Stimulated activated CD8-positive, alpha-beta memory T cell treated with anti-CD3 and anti-CD28 coated beads, Interleukin-4, amount 100 ng/mL, for 4 hours (primary cell): ENCODE measurements at places on chromosomes 3 and 15.

DNA sequence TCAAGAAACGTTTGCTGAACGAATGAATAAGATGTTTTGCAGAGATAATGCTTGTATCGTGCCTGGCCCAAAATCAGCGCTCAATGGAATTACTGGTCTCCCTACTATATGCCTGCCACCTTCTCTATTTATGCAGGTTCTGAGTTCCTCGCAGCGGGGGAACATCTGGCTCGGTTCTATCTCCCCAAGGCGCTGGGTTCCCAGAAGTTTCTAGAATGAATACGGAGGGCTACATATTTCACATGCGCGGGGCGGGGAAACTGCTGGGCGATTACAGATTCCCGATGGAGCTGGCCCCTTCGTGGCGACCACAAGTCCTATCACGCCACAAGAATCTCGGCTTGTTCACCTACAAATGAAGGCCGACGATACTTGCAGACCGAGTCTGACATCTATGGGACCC, 411 bp upstream of the EIF2B5 start:
- no peak for DNase-seq

- DNase-seq, result no peak
Observed at GRCh38 chr3:33240261-33240660, 21.7 kb upstream of the SUSD5 start.

DNA sequence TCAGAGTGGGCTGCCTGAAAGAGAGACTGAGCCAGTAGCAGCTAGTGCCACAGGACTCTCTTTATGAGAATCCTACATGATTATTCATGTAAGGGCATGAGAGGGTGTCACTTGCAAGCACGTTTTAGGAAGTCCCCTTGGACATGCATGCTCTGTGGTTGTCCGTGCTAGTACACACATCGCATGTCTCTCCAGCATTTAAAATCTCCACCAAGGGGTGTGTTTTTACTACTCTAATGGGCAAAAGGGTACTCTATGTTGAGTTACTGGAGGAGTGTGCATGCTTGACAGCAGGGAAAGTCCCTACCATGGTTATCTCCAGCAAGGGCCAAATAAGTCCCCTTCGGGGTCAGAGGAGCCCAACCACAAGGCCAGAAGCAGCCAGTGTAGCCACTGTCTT, 70.7 kb downstream of the DCLK3 start:
- DNase-seq, result no peak

DNA sequence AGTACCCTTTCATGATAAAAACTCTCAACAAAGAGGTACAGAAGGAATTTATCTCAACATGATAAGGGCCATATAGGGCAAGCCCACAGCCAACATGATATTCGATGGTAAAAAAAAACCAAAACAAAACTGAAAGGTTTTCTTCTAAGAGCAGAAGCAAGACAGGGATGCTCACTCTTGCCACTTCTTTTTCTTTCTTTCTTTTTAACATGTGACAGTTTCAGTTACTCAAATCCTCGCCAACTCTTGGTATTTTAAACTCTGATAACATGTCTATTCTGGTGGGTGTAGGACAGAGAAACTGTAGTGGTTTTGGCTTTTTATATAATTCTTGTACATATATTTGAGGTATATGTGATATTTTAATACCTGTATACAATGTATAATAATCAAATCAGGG, 74.0 kb upstream of the NMNAT3 start:
- no peak for DNase-seq

DNA sequence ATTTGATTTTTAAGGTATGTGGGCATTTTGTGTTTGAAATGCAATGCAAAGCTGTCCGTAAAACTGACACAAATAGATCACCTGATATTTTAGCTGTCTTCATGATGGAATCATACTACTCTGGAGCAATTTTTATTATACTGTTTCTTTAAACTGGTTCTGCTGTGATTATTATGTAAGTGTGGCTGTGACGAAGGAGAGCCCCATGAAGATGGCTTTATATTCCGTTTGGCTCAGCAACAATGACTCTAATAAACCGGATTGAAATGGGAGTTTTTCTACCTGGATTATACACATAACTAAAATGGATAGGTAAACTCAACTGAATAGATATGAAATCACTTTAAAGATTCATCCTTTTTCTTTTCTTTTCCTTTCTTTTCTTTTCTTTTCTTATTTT, 9.4 kb downstream of the TLNRD1 start:
- DNase-seq, result no peak

- DNase-seq, result no peak
Observed at GRCh38 chr3:10315771-10316344, 5.1 kb downstream of the SEC13 start.

GRCh38 chr3:8399686-8400085, 101.9 kb upstream of the LMCD1 start:
- no peak for DNase-seq
